ENCODE measurements at places on chromosomes 2 and 18.

GRCh38 chr2:238170386-238171071, 11.8 kb downstream of the ERFE start:
- DNase-seq: no peak

GRCh38 chr2:32534831-32535230, 93.0 kb upstream of the TTC27 start:
- DNase-seq: no peak

DNA sequence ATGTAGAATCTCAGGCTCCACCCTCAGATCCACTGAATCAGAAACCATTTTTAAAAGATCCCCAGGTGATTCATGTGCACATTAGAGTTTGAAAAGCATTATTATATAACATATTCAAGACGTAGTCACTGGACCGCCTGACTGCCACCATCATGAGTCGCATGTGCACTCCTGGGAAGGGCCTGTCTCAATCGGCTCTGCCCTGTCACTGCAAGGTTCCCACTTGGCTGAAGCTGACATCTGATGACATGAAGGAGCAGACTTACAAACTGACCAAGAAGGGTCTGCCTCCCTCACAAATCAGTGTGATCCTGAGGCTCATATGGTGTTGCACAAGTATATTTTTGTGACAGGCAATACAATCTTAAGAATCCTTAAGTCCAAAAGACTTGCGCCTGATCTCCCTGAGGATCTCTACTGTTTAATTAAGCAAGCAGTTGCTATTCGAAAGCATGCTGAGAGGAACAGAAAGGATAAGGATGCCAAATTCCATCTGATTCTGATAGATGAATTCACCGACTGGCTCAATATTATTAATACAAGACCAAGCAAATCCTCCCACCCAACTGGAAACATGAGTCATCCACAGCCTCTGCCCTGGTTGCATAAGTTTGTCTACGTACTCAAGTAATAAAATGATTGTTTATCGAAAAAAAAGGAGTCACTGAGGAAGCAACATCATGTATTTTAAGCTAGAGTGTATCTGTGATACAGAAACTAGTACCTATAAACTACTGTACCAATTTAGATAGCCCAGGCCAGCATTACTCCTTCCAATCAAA, 26.2 kb downstream of the ATAD2B start:
- DNase-seq: no peak

DNA sequence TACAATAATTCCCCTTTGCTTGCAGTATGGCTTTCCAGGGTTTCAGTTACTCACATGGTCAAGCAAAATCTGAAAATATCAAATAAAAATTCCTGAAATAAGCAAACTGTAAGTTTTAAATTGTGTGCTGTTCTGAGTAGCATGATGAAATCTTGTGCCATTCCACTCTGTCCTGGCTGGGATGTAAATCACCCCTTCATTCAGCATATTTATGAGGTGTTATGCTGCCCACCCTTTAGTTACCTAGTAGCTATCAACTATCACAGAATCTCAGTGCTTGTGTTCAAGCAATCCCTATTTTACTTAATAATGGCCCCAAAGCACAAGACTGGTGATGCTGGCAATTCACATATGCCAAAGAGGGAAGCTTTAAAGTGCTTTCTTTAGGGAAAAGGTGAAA, 867.7 kb upstream of the NRXN1 start:
- DNase-seq: no peak

DNA sequence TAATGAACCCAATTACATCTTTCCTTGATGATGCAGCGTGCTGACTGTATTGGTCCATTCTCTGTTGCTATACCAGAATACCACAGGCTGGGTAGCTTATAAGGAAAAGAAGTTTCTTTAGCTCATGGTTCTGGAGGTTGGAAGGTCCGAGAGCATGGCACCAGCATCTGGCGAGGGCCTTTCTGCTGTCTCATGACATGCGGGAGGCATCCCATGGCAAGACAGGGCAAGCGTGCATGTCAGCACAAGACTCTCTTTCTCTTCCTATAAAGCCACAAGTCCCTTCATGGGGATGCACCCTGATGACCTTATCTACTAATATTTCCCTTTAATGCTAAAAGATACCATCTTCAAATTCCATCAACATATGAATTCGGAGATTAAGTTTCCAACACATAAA, 122.8 kb upstream of the FHL2 start:
- no peak for DNase-seq

DNA sequence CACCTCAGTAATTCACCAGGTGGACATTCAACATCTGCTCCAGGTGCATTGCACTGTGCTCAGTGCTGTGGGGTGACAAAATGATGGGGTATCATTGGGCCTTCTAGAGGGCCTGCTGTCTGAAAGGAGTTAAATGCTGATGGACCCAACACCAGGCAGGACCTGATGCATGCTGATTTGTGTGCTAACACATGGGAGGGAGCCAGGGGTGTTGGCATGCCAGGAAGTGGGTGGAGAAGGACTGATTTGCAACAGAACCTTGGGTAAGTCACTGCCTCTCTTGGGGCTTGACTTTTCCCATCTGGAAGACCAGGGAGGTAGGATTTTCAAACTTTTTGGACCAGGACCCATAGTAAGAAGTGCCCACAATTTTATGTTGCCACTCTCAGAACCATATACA, 57.9 kb upstream of the CXCR4 start:
- no peak for DNase-seq

DNA sequence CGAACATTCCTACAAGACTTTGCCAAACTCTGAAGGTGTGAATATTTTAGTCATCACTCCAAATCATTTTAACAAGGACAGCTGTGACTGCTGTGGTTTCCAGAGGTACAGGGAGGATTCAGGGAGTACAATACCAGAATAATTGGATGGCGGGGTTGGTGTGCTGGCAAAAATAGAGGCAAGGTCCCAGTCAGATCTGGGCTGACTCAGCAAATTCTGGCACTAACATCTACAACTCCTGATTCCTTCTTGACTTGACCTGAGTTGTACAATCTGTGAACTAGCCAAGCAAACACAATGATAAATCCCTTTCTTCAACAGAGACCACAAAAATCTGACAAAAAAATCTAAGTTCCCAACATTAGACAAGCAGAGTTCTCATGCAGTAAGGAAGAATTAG, 40.4 kb downstream of the RMP24 start:
- no peak for DNase-seq

GRCh38 chr2:42342061-42342794, 18.8 kb downstream of the COX7A2L start:
- DNase-seq: no peak

DNA sequence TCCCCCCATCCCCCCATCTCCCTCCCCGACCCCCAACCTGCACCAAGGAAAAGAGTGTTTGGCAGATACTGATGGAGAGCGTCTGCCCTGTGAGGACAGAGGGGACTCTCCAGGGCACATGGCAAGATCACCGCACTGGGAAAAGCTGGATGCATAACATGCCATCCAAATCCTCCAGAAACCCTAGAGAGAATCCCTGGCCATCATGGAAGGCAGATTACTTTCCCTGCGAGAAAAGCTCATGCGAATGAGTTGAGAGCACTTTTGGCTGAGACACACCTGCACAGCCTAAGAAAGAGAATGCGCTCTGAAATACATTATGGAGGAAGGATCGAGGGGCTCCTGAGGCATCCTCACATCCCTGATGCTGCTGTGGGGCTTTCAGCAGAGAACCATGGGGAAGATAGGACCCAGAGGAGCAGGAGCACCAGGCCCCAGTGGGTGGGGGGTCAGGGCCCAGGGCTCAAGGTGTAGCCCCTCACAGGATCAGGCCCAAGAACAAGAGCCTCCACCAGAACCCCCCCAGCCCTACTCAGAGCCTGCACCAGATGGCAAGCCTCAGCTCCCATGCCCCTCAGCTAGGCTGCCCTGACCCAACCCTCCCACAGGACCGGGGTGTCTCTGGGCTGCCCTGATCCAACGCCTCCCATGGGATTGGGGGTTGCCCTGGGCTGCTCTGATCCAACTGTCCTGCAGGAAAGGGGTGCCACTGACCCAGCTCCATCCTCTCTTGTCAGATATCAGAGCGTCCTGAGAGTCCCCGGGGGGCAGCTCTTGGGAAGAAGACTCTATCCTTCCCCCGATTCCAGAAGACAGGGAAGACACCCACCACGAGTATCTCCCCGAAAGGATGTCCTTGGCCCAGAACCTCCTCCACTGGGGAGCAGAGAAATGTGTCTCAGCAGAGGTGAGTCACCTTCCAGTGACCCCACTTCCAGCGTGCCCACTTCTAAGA, 153.4 kb downstream of the NDUFA10 start:
- DNase-seq: no peak

DNA sequence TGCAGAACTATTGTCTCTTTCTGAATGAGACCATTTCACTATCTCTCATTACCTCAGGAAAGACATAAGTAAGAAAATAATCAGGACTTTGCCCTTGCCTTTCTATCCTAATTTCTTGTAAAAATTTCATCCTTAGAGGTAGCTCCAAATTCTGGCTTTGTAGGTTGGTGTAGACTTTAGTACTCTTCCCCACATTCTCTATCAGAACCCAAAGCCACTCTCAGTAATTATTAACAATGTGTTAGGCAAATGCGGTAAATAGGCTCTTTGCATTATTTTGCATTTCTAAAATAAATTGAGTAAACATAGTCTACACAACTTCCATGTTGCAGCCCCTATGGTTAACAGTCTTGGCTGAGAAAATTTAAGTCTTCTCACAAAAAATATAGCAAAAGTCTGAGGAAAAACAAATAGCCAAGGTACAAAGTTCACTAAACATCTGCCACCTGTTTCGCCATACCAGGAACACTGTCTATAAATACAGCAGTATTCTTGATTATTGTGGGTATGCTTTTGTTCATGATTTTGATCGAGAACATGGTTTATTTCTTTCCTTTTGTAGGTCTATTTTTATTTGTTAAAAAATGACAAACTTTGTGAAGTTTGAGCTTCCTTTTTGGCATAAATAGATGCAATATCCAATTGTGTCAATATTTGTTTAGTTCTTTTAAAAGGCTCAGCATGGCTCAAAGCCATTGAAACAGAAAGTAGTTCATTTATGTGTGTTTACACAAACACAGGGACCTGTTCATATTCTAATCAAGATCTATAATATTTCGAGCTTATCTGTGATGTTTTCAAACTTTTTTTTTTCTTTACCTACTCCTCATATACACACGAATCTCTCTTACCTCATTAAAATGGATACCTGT, 1061.5 kb downstream of the CNTNAP5 start:
- no peak for DNase-seq

GRCh38 chr18:3248062-3248657, 559 bp downstream of the MYL12A start:
- no peak for DNase-seq

DNA sequence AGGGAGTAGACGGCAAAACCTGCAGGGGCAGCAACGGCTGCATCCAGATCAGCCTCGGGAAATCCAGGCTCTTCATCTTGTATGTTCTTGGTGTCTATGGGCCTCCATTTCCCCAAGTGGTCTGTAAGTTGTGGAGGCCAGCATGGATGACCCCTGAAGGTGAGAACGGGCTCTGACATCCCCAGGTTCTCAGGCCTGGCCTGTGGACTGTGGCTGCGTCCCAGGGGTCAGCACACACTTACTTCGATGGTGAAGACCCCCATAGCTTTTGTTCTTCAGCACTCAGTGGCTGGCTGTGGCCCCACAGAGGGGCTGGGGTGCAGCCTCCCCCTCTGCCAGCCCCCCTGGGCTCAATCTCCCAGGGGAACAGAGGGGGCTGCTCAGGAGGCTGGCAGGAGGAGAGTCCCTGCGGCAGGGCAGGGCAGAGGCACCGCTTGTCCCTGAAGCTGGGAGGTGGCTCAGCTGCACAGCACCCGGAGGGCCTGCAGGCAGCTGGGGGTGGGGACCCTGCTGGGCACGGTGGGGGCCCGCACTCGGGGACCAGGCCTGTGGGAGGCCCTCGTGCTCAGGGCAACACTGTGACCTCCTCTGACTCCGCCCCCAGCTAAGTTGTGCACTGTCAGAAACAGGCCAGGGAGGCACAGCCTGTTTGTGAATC, 3.8 kb downstream of the SLC66A3 start:
- DNase-seq: no peak

- DNase-seq: no peak
Observed at GRCh38 chr2:12381543-12382325, 335.0 kb upstream of the TRIB2 start.

DNA sequence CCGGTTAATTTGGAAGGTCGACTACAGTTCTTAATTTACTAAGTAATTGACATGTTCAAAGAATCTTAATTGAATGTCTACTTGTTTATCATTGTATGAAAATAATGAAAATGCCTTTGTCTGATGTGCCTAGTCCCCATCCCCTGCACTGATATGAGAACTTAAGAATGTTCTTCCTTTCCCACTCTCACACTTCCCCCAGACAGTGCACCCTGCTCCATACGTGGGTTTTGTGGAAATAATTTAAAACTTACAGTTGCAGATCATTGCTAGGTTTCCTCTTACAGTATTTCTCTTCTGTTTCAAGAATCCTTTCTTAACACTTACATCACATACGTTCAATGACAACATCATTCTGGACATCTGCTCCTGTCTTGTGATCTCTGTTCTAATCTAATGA, 3.5 kb downstream of the ICOS start:
- DNase-seq: no peak

DNA sequence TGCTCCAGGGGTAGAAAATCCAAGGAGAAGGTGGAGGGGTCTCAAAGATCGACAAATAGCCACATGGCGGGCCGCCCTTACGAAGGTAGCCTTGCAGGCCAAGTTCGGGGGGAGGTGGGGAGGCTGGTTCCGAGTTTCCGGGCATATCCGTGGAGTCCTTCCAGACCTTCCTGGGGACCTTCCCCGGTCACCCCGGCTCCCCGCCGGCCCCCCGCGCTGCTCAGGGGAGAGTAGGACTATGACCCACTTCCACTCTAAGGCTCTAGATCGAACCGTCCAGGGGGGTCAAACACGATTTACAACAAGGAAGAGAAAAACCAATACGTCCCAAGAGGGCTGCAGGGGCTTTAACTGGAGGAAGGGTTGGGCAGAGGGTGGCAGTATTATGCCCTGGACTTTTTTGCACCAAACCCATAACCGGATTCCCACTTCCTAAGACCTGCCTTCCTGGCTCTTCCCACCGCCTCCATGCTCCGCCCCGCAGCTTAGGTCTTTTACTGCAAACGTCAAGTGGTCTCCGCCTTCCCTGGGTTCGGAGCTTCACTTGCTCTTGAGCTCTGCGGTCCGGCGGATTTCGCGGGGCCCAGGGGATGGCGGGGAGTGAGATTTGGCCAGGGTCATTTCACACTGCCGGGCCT, 779 bp upstream of the LYPD6 start:
- no peak for DNase-seq

GRCh38 chr2:48265169-48266030, 264.6 kb upstream of the STON1 start:
- DNase-seq: no peak

DNA sequence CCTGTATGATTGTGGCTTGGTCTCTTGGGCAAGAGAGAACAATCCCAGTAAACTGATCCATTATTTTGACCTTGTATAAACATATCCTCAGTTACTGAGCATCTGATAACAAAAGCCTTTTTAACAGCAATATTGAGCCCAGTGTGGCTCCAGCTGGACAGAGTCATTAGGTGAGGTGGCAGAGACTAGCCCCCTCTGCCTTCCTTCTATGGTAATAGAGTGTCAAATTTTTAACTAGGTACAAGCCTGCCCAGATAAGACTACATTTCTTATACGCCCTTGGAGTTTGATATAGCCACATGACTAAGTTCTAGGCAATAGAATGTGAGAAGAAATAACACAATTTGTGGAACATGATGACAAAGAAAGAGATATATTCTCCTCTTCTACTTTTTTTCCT, 56.2 kb downstream of the HNMT start:
- DNase-seq: no peak

All from CD4-positive, alpha-beta T cell treated with Interleukin-2 at 100 ng/mL for 4 hours (primary cell).